Colonic mucosa (tissue), 4 donors: ENCODE measurements at places on chromosomes 5 and 9.

- DNase-seq = peak; percentile 82
Measured at GRCh38 chr5:134873987-134874830, at the start of gene TXNDC15. TXNDC15 (plus strand) TSS chr5:134874371; CDS start chr5:134874428, 57 bp downstream.

DNA sequence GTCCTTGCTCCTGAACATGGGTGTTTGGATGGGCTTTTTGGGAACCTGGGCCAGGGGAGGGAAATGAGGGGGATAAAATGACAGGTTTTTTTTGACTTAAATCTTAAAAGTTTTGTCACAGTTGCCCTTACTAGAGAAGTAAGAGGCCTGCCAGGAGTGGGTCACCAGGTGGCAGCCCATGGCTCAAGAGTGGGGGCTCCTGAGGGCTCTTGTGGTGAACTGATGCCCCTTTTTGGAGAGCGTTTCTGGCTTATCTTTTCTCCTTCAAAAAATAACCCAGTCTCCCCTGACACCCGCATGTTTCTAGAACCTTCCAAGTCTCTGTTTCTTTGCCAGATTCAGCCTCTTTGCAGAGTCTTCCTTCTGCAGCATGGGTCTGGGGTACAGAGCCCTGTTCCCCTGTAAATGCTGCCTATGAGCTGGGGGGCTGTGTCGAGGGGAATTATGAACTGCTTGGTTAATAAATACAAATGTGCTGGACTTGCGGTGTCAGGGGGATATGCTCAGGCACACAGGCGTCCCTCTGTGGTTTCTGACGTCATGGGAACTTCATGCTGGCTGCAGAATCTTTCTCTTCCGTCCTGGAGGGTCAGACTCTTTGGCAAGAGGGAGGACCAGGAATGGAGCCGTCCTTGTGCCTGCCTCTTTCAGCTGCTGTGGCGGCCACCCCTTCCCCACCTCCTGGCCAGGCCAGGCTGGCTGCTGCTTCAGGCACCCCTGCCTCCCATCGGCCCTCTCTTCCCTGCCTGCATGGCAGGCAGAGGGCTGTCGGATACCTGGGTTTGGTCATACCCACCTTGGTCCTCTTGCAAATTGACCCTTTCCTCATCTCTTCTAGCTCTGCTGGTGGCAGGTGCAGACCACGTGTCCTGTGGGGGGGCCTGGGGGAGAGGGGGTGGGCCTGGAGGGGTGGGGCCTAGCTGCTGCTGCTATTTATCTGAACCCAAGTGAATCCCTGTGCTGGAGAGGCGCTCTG lies 30.1 kb downstream of the PTPA start:
- peak; percentile 65 for DNase-seq

GRCh38 chr5:179219661-179220620 lies 125.3 kb downstream of the ADAMTS2 start:
- no peak for DNase-seq

GRCh38 chr5:39631958-39632357 lies 207.2 kb upstream of the DAB2 start:
- DNase-seq = no peak

DNA sequence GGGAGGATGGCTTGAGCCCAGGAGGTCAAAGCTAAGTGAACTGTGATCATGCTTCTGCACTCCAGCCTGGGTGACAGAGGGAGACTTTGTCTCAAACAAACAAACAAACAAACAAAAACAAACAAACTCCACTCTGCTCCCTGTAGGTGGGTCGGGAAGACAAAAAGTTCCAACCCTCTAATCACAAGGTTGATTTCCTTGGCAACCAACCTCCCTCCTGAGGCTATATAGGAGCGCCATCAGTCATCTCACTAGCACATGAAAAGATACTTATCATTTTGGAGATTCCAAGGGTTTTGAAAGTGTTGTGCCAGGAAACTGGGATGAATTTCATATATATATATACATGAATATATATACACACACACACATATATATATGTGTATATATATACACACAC lies 160.5 kb downstream of the TUSC1 start:
- no peak for DNase-seq

GRCh38 chr5:139138809-139139208 lies 59.4 kb downstream of the SIL1 start:
- DNase-seq = no peak

DNA sequence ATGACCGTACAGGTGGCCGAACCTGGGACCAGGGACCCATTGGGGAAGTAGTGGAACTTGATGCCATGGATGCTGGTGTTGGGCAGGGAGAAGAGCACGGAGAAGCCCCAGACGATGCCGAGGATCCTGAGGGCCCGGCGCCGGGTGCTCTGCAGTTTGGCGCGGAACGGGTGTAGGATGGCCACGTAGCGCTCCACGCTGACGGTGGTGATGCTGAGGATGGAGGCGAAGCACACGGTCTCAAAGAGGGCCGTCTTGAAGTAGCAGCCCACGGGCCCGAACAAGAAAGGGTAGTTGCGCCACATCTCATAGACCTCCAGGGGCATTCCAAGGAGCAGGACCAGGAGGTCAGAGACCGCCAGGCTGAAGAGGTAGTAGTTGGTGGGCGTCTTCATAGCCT lies 585 bp downstream of the NMUR2 start:
- DNase-seq = no peak

- DNase-seq = no peak
Measured at GRCh38 chr5:72760259-72760658, 56.2 kb upstream of the TNPO1 start.

GRCh38 chr5:142143878-142144277 lies 35.3 kb downstream of the NDFIP1 start:
- no peak for DNase-seq

DNA sequence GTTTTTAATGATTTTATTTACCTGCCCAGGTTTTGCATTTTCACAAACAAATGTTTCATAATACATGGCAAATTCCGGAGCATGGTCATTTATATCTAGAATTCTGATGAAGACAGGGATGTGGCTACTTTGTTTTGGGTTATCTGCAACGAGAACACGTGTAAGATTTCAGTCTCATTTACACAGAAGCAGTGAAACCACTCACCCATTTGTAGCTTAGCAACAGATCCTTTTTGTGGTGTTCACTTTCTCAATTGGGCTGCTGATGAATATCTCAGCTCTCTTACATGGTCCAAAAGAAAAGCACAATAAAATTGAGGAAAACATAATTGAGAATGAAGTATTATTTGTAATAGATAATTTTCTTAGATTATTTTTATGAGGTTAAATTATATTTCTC lies 148.6 kb downstream of the CDH9 start:
- no peak for DNase-seq

GRCh38 chr5:1000329-1000728 lies 8.3 kb upstream of the NKD2 start:
- DNase-seq = no peak

DNA sequence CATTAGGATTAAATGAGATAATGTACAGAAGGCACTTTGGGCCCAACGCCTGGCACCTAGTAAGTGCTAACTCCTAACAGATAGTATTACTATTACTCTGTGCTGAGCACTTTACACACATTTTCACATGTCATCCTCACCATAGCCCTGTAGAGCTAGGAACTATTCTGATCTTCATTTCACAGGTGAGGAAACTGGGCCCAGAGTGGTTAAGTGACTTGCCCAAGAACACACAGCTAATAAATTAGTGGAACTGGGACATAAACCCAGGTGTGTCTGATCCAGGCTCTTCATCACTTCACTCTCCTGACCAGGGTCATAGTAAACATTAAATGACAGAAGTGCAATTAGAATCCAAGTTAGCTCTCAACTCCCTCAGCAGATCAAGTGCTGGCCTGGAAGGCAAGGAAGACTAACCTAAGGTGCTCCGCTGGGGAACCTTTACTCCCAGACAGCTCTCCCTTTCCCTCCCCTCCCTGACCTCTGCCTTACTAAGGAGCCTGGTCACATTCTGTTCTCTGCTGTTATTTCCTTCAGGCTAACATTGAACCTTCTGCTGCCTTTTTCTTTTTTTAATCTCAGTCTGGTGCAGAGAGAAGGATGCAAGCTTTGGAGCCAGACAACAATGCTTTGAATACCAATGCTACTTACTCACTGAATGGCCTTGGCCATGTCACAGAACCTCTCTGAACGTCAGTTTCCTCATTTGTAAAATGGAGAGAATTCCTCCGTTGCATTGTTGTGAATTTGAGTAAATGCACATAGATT lies 4.1 kb upstream of the ADRA1B start:
- DNase-seq = no peak

DNA sequence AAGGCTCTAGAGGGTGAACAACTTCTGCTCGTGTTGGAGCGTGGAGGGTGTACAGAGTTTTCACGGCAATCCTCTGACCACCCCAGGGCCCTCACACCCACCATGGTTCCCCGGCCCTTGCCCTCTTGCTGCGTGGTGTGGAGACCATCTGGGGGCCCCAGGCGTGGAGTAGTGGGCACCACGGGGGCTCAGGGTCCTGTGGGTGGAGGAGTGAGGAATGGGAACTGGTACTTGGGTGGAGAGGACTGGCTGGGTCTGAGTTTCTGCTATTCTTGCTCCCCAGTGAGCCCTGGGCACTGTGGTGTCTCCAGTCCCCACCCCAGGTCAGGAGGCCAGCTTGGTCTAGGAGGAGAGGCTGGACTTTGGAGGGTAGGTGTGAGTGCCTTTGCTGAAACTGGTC lies 21.9 kb upstream of the TRIM52 start:
- DNase-seq = no peak

DNA sequence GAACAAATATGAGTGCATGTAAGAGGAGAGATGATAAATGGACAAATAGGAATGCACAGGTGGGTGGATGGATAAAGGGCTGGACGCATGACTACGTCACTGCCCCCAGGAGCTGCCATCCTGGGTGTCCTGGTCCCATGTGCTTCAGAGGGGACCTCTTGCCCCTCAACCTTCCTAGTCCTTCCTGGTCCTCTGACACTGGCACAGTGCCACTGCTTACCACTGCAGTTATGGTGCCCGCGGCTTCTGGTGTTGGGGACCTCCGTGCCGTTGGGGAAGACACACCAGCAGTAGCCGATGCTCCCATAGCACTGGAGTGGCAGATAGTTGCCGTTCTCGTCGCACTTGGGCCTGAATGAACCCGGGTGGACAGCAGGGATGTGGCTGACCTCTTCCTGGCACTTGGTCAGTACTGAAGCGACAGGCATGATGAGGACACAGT lies 9.8 kb downstream of the CD74 start:
- no peak for DNase-seq

DNA sequence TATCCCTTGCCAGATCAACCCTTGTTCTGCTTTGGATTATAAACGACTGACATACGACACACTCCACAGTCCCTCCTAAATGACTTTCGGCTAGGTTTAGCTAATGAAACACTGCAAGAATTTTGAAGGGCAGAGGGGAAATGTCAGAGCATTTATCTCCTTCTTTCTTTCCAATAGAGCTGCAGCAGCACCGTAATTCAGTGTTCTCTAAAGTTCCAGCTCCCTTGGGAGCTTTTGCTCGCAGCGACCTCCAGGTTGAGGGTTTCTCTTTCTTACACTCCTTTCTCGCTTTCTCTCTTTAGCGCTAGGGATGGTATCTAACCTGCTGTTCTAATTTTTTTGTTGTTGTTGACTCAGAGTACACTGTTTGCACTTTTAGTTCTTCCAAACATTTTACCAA lies 467.1 kb upstream of the ST8SIA4 start:
- no peak for DNase-seq

DNA sequence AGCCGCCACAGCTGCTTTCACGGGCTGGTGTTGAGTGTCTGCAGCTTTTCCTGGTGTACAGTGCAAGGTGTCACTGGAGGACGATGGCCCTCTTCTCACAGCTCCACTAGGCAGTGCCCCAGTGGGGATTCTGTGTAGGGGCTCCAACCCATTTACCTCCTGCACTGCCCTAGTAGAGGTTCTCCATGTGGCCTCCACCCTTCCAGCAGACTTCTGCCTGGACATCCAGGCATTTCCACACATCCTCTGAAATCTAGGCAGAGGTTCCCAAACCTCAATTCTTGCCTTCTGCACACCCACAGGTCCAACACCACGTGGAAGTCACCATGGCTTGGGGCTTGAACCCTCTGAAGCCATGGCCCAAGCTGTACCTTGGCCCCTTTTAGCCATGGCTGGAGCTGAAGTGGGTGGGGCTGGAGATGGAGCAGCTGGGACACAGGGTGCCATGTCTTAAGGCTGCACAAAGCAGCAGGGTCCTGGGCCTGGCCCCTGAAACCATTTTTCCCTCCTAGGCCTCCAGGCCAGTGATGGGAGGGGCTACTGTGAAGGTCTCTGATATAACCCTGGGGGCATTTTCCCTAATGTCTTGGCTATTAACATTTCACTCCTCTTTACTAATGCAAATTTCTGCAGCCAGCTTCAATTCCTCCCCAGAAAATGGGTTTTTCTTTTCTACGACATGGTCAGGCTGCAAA lies 82.0 kb downstream of the MLLT3 start:
- DNase-seq = no peak

DNA sequence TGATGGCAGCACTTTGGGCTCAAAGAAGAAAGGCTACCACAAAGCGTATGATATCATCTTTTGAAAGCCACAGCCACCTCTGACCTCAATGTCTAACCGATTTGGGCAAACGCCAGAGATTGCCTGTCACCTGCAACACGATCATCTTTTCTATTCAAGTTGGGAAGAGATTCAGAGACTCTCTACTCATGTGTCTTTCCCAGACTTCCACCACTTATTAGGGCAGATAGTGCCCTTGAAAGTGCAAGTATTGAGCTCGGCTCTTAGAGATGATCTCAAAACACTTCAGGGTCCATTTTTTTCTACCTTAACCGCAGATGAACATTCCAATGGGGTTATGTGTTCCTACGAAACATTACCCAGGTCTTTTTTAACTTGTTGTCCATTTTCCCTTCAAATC lies 213.7 kb downstream of the DRD1 start:
- DNase-seq = no peak

- DNase-seq = no peak
Measured at GRCh38 chr5:446883-447263, 3.9 kb downstream of the EXOC3 start.

DNA sequence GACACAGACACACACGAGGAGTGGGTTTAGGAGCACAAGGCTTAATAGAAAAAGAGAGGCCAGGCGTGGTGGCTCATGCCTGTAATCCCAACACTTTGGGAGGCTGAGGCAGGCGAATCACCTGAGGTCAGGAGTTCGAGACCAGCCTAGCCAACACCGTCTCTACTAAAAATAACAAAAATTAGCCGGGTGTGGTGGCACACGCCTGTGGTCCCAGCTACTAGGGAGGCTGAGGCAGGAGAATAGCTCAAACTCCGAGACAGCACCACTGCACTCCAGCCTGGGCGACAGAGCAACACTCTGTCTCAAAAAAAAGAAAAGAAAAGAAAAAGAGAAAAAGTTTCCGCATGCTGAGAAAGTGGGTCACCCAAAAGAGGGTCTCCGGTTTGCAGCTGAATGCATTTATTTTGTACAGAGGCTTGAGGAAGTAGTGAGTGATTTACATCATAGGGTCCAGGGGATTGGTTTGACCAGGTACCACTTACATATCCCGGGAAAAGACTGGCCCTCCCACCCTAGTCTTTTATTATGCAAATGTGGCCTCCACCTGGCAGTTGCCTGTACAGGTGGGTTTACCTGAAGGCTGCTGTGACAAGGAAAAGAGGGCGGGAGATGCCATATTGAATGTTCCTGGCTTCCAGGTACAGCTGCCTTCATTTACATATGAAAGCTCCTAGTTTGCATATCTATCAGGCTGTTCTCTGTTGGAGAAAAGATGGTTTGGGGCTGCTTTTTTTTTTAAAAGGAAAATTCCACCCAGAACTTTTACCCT lies 366.2 kb upstream of the GRAMD2B start:
- DNase-seq = no peak
